ENCODE measurements at places on chromosomes 11 and 22. TPM values are rescaled to one million over a fixed set of nuclear protein-coding genes. Genes with fewer than 3 reads are reported as not detected.

MRGPRE gene
- not detected for polyA plus RNA-seq

DNA sequence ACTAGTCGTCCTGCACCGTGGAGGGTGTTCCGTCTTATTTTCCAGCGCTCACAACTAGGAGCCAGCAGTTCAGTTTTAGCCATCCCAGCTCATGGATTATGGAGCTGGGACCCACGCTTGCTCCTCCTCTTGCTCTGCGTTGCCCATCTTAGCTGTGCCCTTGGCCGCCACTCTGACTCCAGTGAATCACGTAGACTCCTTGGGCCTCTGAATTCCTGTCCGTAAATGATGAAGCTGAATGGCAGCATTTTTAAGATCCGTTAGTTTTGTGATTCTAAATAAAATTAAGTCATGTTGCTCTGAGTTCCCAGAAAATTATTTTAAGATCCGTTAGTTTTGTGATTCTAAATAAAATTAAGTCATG is 23.8 kb downstream of the BCR start:
- no peak for DNase-seq

GRCh38 chr22:46309526-46310085 is 12.9 kb downstream of the GTSE1 start:
- DNase-seq = no peak

NPAS4 gene
- polyA plus RNA-seq = not detected

- no peak for DNase-seq
Observed at GRCh38 chr22:31295831-31296657, 3.8 kb upstream of the PIK3IP1 start.

All from muscle of arm (tissue), 14 donors.